Cortex of kidney (tissue), 1 donor: ENCODE measurements at places on chromosomes 4 and X.

GRCh38 chrX:22737541-22737940, 262.2 kb upstream of the DDX53 start:
- no peak for DNase-seq

- no peak for DNase-seq
These were observed 118.1 kb upstream of the PRR32 start for GRCh38 chrX:126701380-126701779.

GRCh38 chrX:71143508-71143907, 1.1 kb upstream of the NLGN3 start:
- DNase-seq: no peak

DNA sequence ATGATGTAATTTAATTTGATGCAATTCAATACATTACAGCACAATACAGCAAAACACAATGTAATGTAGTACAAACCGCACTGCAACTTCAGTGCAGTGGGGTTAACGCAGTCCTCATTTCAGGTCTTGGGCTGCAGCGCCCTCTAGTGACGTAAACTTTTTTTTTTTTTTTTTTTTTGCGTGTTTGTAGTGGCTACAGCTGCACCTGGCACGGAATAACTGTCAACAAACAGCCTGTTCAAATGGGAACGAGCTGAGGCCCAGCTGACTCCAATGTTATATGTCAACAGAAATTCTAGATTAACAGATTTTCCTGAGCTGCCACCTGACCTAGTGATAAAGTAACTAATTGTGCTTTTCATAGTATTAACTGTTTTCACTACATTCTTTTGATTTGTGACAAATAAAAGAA, 33.5 kb upstream of the RASSF6 start:
- no peak for DNase-seq

DNA sequence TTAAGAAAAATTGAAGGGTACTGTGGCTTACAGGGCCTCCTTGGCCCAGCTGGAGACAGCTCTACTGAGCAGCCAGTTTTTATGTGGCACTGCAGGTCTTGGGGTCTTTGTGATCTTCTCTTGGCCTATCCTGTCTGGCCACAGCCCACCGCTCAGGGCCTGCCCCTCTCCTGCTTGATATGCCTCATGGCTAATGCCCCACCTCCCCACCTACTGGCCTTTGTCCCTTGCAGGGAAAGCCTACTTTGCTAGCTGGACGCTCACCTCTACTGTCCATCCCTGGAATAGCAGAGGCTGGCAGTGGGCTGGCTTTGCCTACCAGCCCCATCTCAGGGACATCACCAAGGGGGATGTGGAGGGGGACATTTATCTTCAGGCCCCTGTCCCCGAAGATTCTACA, 134.1 kb downstream of the PJA1 start:
- DNase-seq: no peak

DNA sequence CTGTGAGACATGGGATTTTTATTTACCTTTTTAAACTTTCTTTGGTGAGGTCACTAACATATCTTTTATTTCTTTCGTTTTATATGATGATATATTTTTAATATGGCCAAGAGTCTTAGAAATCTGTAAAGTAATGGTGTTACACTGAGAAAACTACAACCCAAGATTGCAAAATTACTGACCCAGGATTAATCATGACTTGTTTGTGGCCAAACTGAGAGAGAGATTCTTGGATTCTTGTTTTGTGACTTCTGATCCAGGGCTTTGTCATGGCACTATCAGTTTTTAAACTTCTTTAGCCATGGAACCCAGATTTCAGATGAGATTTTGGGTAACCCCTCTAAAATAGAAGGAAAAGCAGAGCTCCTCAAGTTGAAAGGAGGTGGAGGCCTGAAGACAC, 42.0 kb downstream of the SGMS2 start:
- DNase-seq: no peak

- DNase-seq: no peak
These were observed 27.1 kb upstream of the HGFAC start for GRCh38 chr4:3414421-3415279.

DNA sequence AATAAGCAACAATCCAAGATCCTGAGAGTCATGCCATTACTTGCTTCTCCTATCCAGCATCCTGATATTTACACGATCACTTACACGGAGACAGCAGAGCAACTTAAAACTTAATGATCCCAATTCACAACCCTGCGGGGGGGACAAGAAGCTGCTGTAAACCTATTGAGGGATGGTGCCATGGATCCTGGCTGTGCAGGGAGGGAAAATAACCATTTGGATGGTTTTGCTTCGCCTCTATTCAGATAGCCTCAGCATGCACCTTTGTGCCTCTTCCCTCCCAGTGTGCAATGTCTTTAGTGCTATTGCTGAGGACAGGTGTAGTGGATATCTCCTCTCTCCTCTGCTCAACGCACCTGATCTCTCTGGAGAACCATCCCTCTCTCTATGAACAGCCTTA, 89.7 kb upstream of the PPARGC1A start:
- DNase-seq: no peak

DNA sequence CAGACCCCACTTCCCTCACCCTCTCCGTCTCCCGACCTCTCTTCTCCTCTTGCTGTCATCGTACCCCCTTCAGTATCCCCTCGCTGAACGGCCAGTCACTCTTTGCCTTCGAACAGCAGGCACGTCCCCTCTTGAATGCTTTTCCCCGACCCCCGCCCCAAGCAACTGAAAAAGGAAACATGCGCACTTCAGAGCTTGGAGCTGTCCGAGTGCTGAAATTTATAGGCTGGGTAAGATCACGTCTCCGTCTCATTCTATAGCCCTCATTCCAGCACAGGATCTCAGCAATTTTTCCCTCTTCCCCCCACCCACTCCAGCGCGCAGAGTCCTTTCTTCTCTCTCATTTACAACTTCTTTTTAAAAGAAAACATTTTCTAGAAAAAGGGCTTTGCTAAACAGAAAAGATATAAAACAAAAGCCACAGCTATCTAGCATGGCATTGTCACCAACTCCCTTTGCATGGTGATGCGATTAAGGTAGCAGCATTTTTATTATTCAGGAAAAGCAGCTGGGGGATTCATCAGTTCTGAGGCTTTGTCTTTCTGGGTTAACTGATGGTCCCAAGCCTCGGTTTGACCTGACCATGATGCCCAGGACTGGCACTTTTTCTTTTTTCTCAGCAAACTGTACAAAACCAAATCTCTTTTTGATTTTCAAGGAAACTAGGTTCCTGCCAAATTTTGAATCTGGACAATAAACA, at the start of gene GLRA2:
Gene GLRA2 (plus strand): TSS at position 247 of the 700 bp plus-strand sequence. CDS start 522 bp downstream, outside the sequence.
- DNase-seq: no peak

- no peak for DNase-seq
These were observed 23.4 kb downstream of the ZFYVE28 start for GRCh38 chr4:2395038-2395437.

GRCh38 chrX:97806238-97806637, 922.5 kb downstream of the RPA4 start:
- no peak for DNase-seq

GRCh38 chr4:27016551-27016950, 155.9 kb downstream of the STIM2 start:
- no peak for DNase-seq

GRCh38 chrX:127276326-127276725, 456.8 kb downstream of the PRR32 start:
- no peak for DNase-seq
